ENCODE measurements at places on chromosomes 7 and 10.
A peak's percentile ranks its signal among the peaks of the same experiment; 100 is the strongest.

GRCh38 chr7:116957874-116958273, 4.6 kb downstream of the ST7 start:
- no peak for DNase-seq

DNA sequence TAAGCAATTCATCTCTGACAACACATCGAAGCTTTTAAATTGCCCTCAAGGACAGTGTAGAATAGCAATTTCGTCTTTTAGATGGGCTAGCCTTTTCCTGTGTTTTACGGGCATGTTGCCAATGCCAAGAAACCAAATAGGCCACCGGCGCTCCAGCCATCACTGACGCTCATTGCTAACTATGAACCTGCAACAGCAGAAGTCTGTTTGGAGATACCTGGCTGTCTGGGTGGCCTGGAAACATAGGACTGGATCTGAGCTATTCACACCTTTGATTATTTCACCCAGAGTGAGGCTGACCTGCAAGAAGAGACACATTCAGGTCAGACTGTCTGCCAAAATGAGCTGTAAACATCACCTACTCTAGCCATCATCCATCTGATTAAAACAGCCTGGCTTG, 12.0 kb downstream of the KPNA7 start:
- DNase-seq, result no peak

DNA sequence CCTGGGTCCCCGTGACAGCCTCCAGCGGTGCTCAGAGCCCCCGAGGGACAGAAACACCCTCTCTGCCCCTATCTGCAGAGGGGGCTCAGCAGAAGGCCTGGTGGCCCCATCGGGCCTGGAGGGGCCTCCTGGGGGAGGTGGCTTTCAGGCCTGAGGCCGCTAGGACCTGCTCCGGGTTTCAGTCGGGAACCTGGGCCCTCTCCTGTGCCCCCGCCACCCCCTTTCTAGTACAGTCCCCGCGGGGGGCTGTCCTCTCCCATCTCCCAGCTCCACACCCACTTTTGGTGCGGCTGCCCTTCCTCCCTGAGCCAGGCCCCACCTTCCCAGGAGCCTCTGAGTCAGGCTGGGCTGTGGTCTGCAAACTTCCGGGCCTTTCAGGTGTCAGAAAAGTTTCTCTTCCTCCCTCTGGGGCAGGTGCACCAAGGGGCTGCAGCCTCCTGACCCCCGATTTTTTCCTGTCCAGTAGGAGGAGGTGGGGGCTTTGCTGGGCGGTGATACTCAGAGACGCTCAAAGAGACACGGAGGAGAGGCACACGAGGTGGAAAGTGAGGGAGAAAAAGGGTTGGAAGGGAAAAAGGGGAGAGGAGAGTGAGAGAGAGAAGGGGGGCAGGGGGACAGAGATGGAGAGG, 692 bp downstream of the CARD11 start:
- DNase-seq, result no peak

DNA sequence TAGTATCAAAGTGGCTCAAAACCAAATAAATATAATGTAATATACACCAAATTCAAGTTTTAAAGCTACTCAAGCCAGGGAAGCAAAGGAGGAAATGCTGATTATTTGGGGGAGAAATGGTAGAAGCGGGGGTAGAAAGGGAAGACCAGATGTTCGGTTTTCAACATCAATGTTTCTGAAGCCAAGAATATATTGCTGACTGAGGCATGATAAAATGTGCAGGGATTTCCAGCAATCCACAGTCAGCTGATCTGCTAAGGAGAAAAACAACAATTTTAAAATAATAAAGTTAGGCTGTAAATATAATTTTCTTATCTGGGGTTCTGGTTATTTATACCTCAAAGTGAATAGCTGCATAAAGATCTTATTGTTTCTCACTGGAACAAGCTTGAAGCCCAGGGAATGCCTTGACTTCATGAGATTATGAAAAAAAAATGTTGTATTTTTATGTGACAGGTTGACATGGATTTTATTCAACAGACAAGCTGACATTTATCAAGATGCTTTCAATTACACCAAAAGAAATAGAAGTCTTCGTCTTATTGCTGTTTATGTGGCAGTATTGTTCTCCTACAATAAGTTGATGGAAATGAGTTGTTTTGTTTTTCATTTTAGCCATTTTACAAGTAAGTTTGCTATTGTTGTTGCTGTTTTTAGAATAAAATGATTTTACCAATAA, 28.6 kb upstream of the BMPER start:
- no peak for DNase-seq

DNA sequence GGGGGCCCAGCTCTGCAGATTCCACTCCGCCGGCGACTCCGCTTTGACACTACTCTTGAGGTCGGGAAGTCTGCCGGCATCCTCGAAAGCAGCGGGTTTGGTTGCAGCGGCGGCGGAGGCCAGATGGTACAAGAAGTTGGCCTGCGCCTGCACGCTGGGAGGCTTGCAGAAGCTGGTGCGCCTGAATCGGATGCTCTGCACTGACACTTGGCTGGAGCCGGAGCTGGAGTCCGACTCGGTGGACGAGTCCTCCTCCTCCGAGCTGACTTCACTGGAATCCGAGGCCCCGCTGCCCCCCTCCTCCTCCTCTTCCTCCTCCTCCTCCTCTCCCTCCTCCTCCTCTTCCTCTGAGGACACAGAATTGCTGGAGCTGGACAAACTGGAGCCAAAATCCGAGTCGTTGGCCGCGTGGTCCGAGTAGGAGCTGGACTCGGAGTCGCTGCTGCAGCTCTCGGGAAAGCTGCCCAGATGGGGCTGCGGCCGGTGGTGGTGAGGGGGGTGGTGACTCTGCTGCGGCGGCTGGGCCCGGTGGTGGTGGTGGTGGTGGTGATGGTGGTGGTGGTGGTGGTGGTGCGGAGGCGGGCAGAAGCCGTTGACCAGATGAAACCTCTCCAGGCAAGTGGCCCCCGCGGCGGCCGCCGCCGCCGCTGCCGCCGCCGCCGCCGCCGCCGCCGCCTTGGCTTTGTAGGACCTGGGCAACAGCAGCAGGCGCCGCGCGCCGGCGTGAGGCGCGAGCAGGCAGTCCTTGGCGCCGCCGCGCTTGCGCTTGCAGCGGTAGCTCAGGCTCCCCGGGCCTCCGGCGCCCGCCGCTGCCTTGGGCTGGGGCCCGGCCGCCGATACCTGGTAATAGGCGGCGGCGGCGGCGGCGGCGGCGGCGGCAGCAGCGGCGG, 9.0 kb downstream of the SKIDA1 start:
- DNase-seq, result peak; percentile 36

GRCh38 chr10:11437391-11438142, 173.9 kb downstream of the USP6NL start:
- DNase-seq, result no peak

- DNase-seq, result no peak
These were observed 11.7 kb upstream of the TMEM106B start for GRCh38 chr7:12199363-12199762.

GRCh38 chr7:77855371-77856083, 57.0 kb downstream of the PHTF2 start:
- DNase-seq, result no peak

- DNase-seq, result no peak
These were observed 278.4 kb downstream of the ANKRD30A start for GRCh38 chr10:37403776-37404175.

GRCh38 chr7:88307412-88307811, 718 bp upstream of the STEAP4 start:
- no peak for DNase-seq

DNA sequence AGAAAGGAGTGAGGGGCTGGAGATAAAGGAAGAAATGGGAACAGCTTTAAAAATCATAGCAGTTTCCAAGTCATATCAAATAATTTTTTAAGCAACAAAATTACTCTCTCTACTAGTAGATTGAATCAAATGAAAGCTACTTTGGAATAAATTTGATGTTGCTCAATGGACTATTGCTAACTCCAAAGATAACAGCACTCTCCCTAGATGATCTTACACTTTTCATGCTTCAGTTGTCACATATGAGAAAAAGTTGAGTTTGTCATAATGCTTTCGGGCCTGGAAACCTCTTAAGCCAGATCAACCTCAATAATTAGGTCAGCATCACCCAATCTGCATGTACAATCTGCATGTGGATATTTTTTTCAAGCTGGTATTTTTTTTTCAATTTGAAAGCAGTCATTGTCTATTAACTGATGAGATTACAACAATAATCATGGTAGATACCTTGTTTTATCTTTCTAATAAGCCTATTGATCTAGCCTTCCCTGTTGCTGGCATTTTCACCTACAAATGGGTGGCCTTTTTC, 31.3 kb downstream of the LIPJ start:
- DNase-seq, result no peak

DNA sequence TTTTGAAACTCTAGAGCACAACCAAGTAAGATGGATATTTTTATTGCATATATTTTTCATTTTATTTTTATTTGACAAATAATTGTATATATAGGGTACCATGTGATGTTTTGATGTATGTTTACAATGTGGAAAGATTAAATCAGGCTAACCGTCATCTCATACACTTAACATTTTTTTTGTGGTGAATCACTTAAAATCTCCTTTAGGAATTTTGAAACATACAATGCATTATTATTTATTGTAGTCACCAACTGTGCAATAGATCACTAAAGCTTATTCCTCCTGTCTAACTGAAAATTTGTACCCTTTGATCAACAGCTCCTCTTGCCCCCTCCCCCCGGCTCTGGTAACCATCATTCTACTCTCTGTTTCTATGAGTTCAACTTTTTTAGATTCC, 77.2 kb downstream of the DNAH11 start:
- no peak for DNase-seq

DNA sequence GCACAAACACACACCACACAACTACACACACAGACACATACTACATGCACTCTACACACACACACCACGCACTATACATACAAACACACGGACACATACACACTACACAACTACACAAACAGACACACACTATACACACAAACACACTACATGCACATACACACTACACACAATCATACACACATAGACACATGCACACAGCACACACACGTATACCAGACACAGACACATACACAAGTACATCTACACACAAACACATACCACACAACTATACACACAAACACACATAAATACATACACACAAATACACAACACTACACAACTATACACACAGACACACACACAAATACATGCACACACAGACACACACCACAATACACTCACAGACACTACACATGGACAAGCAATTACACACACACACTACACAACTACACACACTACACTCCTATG, 4.6 kb downstream of the GPR15LG start:
- DNase-seq, result no peak

DNA sequence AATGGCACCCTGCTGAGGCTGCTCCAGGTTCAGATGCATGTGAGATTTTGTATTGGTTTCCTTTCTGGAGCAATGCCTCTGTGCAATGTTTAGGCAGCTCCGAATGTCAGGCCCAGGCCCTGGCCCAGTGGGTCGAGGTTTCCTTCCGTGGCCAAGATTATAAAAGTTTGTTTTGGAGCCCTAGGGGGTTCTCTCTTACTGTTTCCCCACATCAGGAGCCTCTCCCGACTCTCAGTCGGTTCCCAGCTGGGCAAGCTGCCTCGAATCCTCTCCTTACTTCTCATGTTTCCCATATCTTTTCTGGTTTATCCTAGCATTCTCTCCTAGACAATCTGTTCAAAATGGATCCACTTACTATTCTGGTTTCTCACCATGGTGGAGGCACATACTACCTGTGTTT, 11.0 kb downstream of the TMEM140 start:
- DNase-seq, result no peak

DNA sequence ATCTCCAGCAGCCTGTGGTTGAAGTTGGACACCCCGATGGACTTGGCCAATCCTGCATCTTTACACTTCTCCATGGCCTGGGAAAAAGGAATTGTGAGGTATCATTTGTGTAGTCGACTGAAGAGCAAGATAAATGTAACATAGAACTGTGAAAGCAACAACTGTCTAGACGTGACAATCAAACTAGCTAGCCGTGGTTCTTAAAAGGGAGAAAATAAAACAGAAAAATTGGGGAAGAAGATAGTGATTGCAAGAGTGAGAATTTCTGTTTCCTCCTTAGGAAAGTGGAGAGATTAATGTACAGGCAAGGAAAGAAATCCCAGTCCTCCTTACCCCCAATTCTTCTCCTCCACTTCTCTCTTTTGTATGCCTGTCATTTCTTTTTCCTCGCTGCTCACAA, 5.0 kb downstream of the AKR1C2 start:
- no peak for DNase-seq

GRCh38 chr10:95284807-95285206, 6.0 kb downstream of the PDLIM1 start:
- DNase-seq, result no peak

DNA sequence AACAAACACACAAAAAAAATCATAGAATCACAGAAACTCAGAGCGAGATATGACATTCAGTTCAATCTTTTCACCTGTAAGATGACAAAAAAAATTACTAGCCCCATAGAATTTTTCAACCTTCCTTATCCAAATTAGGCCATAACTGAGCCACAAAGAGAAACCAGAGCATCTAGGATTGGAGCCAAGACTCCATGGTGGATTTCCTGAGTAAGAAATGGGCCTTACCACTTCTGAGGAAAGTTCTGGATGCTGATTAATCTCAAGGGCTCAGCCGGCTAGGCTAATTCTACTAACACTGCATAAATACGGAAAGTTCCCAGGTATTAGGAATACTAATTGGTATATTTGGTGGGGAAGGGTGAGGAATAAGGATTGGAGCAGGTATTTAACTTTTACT, 16.8 kb downstream of the LIPM start:
- no peak for DNase-seq

GRCh38 chr10:13066527-13066926, 33.4 kb upstream of the OPTN start:
- DNase-seq, result no peak

DNA sequence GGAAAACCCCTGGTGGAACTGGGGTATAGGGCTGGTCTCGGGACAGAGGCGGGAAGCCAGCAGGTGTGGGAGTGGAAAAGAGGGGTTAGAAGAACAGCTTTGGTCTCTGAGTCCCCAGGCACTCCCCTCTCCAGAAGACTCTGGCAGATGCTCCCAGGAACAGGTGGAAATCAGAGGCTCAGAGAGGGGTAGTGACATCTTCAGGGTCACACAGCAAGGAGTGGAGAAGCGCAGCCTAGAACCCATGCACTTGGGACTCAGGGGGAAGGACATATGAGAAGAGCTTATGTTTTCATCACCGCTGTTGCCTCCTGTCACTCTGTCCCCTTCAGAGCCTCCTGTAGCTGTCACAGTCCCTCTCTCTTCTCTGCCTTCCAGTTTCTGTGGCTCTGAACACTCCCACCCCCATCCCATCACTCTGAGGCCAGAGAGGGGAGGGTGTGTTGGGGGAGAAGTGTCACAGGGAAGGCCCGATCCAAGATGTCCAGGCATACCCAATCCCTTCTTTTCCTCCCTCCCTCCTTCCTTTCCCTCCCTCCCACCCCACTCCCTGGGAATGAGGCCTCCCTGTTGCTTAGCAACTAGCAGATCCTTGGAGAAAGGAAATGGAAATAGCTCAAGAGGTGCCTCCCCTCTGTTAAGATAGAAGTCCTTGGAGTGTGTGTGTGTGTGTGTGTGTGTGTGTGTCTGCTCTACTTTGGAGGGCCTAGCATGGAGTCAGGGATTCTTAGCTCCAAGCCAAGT, 32.0 kb downstream of the SRRM3 start:
- DNase-seq, result no peak

- no peak for DNase-seq
These were observed 7.4 kb downstream of the SH3PXD2A start for GRCh38 chr10:103847909-103848468.

GRCh38 chr10:35690534-35690933, 48.4 kb upstream of the FZD8 start:
- no peak for DNase-seq

- DNase-seq, result no peak
These were observed 471 bp downstream of the PFKP start for GRCh38 chr10:3067859-3068179.

All from MV-4-11 (cell line).